ENCODE measurements at places on chromosomes 6 and 20.

- DNase-seq, result peak; percentile 51
These were observed 102.6 kb downstream of the LAMP5 start for GRCh38 chr20:9616833-9617461.

GRCh38 chr6:155024391-155025027 lies 29.4 kb downstream of the TIAM2 start:
- no peak for DNase-seq

DNA sequence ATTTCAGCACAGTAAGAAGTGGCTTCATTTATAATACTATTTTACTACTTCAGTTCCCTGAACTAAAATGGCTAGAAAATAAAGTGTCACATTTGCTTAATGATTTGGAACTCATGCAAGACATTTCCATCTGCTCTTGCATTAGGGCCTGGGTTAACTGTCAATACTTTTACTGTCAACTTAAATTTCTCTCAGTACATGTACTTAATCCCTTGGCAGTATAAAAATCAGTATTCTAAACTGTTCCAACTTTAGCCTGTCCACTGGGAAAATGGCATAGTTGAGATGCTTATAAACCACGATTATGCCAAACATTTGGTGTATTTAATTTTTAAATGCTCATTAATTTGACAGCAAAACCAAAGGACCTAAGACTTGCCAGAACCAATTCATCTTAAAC lies 154.5 kb downstream of the ASCC3 start:
- no peak for DNase-seq

GRCh38 chr6:17224056-17224455 lies 57.1 kb upstream of the RBM24 start:
- DNase-seq, result no peak
